ENCODE measurements at places on chromosomes 3 and 15.
A peak's percentile ranks its signal among the peaks of the same experiment; 100 is the strongest.

DNA sequence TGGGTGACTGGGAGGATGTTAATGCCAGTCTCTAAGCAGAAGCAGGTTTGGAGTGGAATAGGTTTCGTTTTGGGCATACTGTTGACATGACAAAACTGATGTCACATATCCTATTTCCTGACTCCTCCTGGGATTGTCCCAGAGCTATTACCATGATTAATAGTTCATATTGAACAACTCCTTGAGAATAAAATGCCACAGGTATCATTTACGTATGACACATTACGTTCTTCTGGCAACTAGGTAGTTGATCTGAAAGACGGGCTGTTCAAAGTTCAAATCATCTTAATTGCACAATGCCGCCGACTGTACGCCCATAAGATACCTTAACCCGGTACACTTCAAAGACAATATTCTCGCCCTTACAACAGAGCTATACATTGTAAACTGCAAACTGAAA is 1.4 kb upstream of the RAB5A start:
- peaks cover 28% of the 10 kb centered on the region for H3K4me1 ChIP-seq
- peak overlapping the region; percentile 96 for H3K4me3 ChIP-seq
- H3K27me3 ChIP-seq = no peaks in the 10 kb centered on the region
- DNase-seq = no peak
- peak overlapping the region; percentile 99 for H3K27ac ChIP-seq
- H3K36me3 ChIP-seq = peaks cover 8% of the 10 kb centered on the region

DNA sequence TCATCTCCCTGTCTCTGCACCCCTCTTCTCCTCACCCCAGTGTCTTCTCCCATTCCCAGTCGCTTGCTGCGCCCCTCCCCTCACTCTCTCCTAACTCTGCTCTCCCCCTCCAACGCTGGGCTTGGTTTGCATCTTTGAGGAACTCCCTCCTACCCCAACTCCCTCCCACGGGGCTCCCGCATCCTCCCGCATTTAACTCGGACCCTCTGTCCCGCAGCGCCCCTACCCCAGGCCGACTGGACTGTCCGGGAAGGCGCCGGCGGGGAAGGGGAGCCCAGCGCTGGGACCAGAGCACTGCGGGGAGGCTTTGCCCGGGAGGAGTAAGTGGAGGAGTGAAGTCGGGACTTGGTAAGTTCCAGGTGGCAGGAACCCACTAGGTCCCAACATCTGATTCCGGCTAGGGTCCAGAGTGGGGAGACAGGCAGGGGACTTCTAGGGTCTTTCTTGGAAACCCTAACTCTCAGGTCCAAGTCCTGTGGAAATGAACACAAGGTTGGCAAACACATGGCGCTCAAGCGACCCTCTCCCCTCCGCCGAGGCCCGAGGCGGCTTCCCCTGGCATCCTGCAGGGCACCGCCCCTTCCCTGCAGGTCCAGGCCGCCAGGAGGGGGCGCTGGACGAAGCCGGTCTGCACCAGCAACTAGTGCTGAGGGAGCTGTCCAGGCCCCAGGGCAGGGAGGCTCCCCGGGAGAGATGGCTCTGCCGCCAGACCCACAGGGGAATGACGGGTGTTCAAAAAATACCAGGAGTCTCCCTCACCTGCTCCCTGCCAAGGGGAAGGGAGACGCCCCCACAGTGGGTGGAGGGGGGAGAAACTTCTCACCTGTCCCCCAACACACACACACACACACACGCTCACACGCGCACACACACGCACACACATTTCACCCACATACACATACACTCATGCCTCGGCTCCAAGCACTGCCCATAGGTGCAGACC is 53.2 kb downstream of the LHFPL4 start:
- no peak overlapping the region for H3K27ac ChIP-seq
- H3K27me3 ChIP-seq = peaks cover 19% of the 10 kb centered on the region
- H3K4me3 ChIP-seq = no peak overlapping the region
- DNase-seq = peak; percentile 89
- no peaks in the 10 kb centered on the region for H3K36me3 ChIP-seq
- H3K4me1 ChIP-seq = peaks cover 5% of the 10 kb centered on the region

DNA sequence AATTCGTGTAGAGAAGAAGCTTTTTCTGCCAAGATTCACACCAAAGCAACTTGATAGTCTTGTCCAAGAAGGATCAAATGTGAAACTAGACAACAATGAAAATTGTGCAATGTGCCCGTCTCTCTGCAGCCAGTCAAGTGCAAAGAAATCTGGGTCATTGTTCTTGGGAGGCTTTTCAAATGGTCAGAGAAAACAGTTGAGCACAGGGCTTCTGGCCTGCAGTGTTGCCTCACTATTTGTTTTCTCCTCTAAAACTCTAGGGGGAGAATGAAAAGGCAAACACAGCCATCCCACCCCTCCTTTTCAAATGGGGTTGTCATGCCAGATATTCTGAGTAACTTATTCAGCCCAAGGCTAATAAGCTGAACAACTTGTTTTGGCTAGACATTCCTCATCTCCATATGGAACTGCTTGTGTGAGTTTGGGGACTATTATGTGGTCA is 417.6 kb upstream of the CDIN1 start:
- H3K4me1 ChIP-seq = no peaks in the 10 kb centered on the region
- H3K27ac ChIP-seq = no peak overlapping the region
- DNase-seq = no peak
- no peak overlapping the region for H3K4me3 ChIP-seq
- no peaks in the 10 kb centered on the region for H3K27me3 ChIP-seq

DNA sequence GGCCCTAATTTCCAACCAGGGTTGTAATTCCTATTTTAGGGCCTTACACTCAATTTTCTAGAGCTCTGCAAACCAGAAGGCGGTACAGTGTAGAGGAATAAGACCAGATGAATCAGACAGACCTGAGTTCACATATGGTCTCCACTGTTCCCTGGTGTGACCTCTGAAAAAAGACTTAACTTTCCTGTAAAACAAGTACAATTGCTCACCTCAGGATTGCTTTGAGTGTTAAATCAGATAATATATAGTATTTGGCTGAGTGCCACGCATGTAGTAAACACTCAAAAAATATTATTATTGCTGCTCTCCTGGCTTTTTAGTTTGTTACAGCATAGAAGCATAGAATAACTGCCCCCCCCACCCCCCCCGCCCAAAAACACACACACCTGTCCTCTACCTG is 51.0 kb upstream of the STT3B start:
- no peaks in the 10 kb centered on the region for H3K4me1 ChIP-seq
- H3K4me3 ChIP-seq = no peak overlapping the region
- H3K27ac ChIP-seq = no peak overlapping the region
- H3K36me3 ChIP-seq = peaks cover 5% of the 10 kb centered on the region
- H3K27me3 ChIP-seq = no peaks in the 10 kb centered on the region

- H3K4me3 ChIP-seq = no peak overlapping the region
- no peaks in the 10 kb centered on the region for H3K4me1 ChIP-seq
- DNase-seq = no peak
- no peaks in the 10 kb centered on the region for H3K36me3 ChIP-seq
Measured at GRCh38 chr15:45148076-45149059, 18.6 kb downstream of the DUOX1 start.

Data from activated CD4-positive, alpha-beta T cell treated with anti-CD3 and anti-CD28 coated beads for 36 hours (primary cell).